CD4-positive, alpha-beta T cell treated with Interleukin-2 at 100 ng/mL for 4 hours (primary cell): ENCODE measurements at places on chromosomes 12 and 14.

GRCh38 chr12:116484807-116485206 lies 74.4 kb upstream of the MAP1LC3B2 start:
- no peak for DNase-seq

- no peak for DNase-seq
These were observed 19.1 kb upstream of the ALX1 start for GRCh38 chr12:85260896-85261295.

DNA sequence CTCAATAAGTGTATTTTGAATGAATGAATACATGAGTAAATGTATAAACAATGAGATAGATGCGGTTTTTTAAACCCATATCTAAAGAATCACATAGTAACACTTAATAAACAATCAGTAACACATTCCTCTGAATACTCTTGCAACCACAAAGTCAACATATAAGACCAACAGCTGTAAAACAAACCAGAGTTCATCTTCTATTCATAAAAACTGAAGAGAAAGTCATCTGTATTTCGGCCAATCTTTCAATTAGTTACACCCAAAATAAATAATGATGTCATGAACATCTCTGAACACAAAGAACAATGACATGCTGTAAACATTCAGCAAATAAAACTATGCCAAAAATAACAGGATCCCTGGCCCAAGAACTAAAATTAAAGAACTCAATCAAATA lies 47.2 kb downstream of the ARMH4 start:
- DNase-seq = no peak

DNA sequence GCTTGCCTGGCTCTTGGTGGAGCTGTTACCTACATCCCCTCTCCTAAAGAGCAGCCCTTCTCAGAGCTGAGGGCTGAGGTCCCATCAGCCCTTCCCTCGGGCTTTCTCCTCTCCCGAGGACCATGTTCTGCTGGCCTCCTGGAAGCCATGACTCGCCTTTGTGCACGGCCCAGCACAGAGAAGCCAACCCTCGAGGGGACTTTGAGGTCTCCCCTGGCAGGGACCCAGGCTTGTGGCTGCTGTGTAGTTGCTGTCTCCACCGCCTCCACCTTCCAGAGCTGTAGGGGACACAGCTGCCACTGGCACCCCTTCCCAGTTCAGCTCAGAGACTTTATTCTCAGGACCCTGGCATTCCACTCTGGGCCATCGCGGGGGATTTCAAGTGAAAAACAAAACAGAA lies 22.9 kb upstream of the CCND2 start:
- DNase-seq = no peak

GRCh38 chr12:128933039-128933438 lies 79.8 kb downstream of the GLT1D1 start:
- no peak for DNase-seq

DNA sequence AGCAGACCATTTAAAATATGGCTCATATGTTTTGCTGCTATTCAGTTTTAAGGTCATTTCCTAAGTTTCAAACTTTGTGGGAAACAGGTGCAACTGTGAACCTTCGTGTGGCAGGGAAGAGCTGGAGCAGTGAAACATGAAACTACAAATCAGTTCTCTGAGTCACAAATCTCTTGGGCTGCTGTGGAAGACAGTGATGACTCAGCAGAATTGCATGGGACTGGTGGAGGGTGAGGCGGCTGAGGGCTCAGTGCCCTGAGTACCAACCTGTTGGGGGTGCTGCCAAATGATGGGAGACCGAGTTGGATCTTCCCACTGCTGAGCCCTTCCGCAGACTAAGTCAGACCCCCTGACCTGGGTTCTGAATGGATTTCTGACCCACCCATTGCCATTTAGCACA lies 8.4 kb upstream of the CALM1 start:
- DNase-seq = no peak

DNA sequence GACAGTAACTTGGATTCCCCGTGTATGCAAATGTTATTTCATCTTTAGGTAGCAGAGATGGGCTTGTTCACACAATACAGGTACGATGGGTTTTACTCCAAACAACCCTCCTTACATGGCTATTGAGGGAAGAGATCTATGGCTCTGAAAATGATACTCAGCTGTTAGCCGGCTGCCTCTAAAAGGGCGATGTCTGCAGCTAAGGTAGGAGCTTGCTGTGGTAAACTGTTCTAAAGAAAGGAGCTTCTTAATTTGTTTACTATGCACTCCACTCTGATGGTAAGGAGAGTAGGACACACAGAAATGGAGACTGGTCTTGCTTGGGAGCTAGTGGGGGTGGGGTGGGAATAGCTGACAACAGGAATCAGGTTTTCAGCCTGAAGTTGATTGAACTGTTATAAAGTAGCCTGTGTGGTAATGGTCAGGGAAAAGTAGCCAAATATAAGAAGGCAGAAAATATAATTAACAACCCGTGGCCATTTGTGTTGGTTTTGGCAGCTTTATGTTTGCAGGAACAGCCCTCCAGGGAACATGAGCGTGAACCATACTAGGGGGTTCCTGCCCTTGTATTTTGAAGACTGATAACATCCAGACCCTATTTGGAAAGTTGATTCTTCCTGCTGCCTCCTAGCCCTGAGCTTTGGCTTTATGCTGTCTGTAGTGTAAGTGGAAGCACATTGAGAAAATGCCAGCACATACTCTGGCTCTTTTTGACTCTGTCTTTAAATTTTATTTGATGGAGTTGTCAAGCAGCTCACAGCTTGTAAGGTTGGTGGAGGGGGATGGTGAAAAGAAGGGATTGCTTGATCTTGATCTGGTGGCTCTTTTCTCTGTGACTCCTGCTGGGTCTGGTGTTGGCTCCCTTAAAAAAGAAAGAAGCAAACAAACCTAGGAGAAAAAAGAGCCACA lies 929.8 kb downstream of the DIO2 start:
- no peak for DNase-seq

- DNase-seq = no peak
These were observed 3.2 kb downstream of the USP44 start for GRCh38 chr12:95548056-95548538.

GRCh38 chr14:84237881-84238280 lies 1292.1 kb upstream of the FLRT2 start:
- no peak for DNase-seq

GRCh38 chr12:39161465-39162085 lies 256.2 kb upstream of the CPNE8 start:
- no peak for DNase-seq

DNA sequence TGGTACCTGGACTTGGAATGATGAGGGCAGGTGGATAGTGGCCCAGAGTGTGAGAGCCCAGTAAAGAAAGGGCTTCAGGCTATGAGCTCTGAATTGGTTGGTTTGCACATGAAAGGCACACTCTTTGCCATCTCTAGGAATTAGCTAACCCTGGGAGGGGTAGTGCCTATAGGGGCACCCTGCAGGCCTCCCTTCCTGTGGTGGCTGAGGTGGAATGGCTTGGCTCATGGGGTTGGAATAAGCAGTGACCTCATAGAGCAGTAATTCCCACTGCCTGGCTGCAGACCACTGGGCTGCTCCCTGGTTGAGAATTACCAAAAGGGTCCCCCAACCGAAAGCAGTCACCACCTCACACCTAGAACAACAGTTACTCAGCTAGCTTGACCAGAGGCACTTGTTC lies 42.7 kb downstream of the ASCL4 start:
- no peak for DNase-seq

DNA sequence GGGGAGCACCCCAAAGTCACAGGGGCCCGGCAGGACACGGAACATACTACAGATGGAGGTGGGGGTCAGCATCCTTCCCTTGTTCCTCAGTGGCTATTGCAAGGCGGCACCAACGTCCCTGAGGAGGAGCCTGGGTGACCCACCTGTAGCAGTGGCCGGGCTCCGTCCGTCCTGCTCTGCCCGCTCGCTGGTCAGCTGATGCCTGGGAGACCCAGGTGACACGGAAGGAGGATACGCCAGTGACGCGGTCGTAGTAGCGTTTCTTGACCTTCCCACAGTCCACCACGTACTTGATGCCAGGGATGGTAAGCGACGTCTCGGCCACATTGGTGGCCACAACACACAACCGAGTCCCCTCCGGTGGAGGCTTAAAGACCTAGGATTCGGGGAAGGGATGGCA lies 24.7 kb downstream of the DHX37 start:
- no peak for DNase-seq

DNA sequence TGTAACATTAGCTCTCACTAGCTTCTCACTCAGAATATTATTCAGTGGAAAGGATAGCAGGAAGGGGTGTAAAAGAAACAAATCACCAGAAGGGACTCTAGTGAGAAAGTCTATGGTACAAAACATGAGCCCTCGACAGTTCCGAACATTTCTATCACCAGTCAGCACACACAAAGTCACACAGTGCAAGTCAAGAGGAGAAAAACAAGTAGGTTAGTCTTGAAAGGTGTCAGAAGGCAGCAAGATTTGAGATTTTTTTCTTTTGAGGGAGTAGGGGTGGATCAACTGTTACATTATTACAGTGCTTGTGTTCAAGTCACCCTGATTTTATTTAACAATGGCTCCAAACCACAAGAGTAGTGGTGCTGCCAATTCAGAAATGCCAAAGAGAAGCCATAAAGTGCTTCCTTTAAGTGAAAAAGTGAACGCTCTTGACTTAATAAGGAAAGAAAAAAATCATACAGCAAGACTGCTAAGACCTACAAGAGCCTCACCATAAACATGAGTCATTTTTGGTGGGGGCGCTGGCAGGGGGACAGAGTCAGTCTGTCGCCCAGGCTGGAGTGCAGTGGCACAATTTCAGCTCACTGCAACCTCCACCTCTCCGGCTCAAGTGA lies 42.3 kb downstream of the GNS start:
- no peak for DNase-seq

- no peak for DNase-seq
These were observed 417.1 kb upstream of the TMTC1 start for GRCh38 chr12:30200864-30201263.

DNA sequence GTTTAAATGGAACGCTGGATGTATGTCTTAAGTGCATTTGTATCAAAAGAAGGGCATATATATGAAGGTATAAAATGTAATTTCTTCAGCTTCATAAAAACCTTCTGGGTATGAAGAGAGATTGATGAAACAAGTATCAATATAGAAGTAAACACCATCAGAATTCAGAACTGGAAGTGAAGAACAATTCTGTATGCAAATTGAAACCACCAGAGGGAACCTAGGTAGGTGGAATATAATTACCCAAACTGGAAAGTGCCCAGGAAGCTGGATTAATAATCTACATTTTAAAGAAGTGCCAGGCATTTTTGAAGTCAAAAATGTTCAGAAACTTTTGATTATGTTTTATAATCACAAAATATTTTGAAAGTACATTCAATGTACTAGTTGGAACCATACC lies 336.2 kb upstream of the GARIN6 start:
- no peak for DNase-seq

DNA sequence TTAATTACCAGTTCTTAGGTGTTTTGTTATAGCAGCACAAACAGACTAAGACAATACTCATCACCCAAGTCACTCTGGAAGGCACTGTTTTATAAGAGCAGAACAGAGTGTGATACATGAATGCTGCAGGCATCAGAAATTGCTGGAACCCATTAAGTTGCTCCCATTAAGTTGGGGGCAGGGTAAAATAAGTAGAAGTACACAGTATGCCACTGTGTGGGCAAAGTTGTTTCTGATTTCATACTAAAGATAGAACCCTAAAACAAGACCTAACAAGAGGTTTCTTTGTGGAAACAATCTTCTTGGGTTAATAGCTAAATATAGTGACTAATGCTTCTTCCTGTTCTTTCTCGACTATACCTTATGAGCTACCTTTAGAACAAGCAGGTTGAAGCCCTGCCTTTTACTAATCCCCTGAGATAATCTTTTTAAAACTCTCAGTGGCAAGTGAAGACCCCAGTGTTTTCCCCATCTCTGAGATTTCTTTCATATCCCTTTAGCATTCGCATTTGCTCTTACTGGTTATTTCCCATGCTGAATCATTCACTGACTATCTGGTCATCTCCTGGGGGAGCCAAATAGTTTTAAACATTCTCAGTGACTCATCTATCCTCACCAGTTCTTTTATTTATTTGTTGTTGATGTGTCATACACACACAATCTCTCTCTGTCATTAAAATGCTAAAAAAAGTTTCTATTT lies 52.3 kb downstream of the SOCS2 start:
- no peak for DNase-seq

GRCh38 chr14:30849983-30850382 lies 24.4 kb upstream of the COCH start:
- no peak for DNase-seq

DNA sequence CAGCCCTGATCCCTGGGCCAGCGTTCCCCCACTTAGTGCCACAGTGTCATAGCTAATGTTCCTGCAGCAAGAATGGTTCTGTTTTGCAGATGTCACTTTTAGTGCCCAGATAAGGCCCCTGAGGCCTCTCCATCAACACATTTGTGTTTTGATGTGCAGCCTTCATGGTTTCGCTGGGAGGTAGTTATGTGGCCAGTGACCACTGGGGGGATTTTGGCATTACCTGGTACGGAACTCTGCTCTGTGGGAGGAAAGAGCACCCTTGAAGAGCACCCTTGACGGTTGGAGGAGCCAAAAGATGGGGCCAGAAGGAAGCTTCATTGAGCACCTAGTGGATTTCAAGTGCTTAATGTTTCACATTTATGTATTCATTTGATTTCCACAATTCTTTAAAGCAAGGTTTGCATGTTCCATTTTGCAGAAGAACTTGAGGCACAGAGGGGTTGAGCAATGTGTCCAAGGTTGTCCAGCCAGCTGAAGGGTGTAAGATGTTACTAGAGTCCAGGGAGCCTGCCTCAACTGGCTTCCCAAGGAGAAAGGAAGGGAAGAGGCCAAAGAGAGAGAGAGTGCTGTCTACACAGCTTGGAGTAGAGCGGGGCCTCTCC lies 13.0 kb downstream of the SERPINA11 start:
- DNase-seq = no peak

GRCh38 chr12:92550254-92550653 lies 152.5 kb upstream of the PLEKHG7 start:
- DNase-seq = no peak

GRCh38 chr14:56885825-56886224 lies 75.5 kb upstream of the OTX2 start:
- DNase-seq = no peak

GRCh38 chr14:59619061-59619460 lies 42.4 kb upstream of the CCDC175 start:
- no peak for DNase-seq

DNA sequence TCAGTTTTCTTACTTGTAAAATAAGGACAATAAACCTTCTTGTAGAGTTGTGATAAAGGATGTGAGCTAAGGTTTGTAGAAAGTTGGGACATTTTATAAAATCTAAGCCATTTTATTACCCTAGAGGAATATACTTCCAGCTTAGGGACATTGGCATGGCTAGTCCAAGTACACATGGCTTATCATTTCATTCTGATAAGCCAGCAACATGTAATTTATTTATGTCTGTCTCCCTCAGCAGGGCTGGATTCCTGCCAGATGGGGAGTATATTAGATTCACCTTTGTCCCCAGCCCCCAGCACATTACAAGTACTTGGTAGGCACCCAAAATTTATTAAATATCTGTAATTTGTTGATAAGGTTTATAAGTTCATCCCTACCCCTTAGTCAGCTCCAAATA lies 6.3 kb upstream of the ATG14 start:
- DNase-seq = no peak

DNA sequence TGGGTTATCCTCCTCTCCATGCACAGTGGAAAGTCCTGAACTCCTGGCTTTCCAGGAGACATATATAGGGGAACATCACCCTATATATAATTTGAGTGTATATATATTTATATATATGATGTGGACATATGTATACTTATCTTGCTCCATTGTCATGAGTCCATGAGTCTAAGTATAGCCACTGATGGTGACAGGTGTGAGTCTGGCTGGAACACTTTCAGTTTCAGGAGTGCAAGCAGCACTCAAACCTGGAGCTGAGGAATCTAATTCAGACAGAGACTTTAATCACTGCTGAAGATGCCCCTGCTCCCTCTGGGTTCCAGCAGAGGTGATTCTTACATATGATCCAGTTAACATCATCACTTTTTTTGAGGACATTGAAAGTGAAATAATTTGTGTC lies 4.4 kb downstream of the SSTR1 start:
- no peak for DNase-seq
